ENCODE measurements at places on chromosomes 13 and 19. TPM values are rescaled to one million over a fixed set of nuclear protein-coding genes. Genes with fewer than 3 reads are reported as not detected.

The IL17D gene
- 0.78 TPM for total RNA-seq

The C13orf42 gene
- not detected for total RNA-seq

The PRR36 gene
- total RNA-seq: not detected

The RYR1 gene
- total RNA-seq: 0.48 TPM

The KCNK6 gene
- 1.5 TPM for total RNA-seq

The F2RL3 gene
- 2.7 TPM for total RNA-seq

The GPR12 gene
- not detected for total RNA-seq
